Stimulated activated CD8-positive, alpha-beta memory T cell treated with anti-CD3 and anti-CD28 coated beads, Interleukin-4, amount 100 ng/mL, for 4 hours (primary cell): ENCODE measurements at places on chromosomes 11 and 22.

GRCh38 chr11:952406-953385 is 27.0 kb downstream of the AP2A2 start:
- no peak for DNase-seq

DNA sequence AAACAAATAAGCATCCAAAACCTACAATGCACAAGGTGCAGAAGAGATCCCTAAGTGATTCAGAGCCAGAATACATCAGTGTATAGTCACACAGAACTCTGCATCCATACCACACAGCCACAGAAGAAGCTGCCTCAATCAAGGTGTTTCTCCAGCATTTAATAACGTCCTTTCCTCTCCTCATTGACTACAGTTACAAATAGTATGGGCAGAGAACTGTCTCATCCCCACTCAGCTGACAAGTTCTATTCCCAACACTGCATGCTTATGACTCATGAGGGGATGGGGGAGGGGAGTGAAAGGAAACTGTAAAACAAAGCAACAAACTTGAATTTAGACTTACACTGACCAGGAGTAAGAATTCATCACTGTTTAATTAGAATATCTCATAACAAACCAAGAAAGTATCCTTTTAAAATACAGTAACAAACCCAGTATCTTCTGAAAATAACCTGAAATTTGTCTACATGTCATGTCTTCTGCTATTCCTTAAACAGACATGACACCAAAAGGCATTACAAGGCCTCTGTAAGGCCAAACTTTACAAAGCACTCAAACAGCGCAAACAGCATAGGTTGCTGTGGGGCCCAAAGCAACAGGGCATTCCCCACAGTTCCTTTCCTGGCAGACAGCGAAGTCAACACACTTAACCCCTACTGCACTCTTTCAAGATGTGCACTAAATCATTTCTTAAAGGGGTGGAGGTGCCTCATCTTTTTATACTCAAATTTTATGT is 29.3 kb downstream of the CELF1 start:
- no peak for DNase-seq

DNA sequence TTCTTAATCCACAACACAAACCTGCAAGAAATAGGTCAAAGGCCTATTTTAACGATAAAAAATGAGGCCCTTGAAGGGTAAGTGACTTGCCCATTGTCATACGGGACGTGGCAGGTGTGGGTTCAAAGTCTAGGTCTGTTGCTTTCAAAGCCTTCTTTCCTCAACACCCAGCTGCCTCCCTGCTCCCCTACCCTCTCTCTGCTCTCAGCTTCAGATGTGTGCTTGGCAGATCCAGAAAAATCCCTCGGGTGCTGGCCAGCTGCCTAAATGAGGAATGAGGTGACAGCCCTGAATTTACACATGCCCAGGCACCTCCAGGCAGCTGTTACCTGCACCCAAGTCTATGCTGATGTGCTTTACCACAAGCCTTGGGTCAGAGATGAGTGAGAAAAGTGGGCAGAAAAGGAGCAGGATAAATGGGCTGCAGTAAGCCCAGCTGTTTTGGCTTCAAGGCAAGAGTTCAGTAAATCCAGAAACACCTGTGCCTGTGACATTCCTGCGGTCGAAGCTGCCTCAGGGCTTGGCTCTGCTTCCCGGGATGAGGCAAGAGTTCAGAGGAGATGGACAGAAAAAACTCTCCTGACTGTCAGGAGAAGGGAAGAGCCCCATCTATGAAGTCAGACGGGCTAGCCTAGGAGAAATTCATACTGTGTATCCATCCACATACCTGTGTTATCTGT is 49.9 kb upstream of the LDLRAD3 start:
- no peak for DNase-seq

GRCh38 chr11:5722622-5723021 is 13.6 kb upstream of the OR56B1 start:
- no peak for DNase-seq

- no peak for DNase-seq
These were observed 181.0 kb downstream of the INSC start for GRCh38 chr11:15295695-15296094.

DNA sequence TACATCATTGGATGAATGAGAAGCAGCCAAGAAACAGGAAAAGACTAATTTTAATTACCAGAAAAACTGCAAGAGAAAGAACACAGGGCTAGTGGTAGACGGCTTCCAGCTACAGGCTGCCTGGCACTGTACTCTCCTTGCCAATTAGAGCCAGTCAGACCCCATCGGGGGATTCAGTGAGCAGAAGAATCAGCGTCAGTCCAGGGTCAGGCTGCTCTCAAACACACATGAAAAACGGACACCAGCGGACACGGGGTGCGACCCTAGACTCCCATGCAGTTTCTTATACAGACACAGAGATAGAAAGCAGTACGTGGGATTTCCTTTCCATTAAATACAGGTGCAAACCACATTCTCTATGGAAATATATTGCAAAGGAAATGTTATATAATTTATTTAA is 1.1 kb upstream of the CNTN5 start:
- no peak for DNase-seq

- no peak for DNase-seq
These were observed 69.5 kb downstream of the SLC1A2 start for GRCh38 chr11:35349897-35350296.

GRCh38 chr11:131499199-131499598 is 128.8 kb downstream of the NTM start:
- no peak for DNase-seq

- DNase-seq = no peak
These were observed 17.3 kb upstream of the RFPL3 start for GRCh38 chr22:32340411-32340810.

- no peak for DNase-seq
These were observed 22.5 kb downstream of the PARVG start for GRCh38 chr22:44203203-44203602.

GRCh38 chr11:47573321-47573720 is 5.4 kb downstream of the KBTBD4 start:
- no peak for DNase-seq

GRCh38 chr11:12005476-12005875 is 3.0 kb downstream of the DKK3 start:
- no peak for DNase-seq

- DNase-seq = no peak
These were observed 61.2 kb upstream of the RRAS2 start for GRCh38 chr11:14420223-14420622.

GRCh38 chr11:40202589-40203270 is 1256.7 kb downstream of the LRRC4C start:
- no peak for DNase-seq

- DNase-seq = no peak
These were observed 98.0 kb upstream of the ASPHD2 start for GRCh38 chr22:26330971-26331625.

GRCh38 chr11:20599221-20600019 is at the start of gene SLC6A5:
Gene SLC6A5 (plus strand): TSS chr11:20599608. CDS start chr11:20599673, 65 bp downstream.
- DNase-seq = no peak
